ENCODE measurements at places on chromosomes 7 and 10.

GRCh38 chr10:11236234-11236633, 218.6 kb downstream of the CELF2 start:
- no peak for DNase-seq

DNA sequence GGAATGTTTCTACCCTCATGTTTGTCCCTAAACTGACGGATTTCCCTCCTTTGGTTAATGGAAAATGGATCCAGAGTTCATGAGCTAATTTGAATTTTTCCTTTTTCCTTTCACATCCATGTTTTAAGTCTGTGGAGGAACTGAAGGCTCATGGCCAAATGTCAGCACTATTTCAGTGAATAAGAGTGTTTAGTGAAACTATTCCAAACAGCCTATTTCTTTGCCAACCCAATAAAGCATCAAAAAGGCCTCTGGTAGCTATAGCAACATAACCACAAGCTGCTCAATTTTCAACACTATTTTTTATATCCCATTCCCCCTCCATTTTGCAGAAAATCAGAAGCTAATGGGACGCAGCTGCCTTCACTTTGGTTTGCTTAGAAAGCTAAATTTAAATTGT, 1454.1 kb downstream of the GATA3 start:
- DNase-seq: no peak

GRCh38 chr10:88428442-88428841, 154.7 kb downstream of the RNLS start:
- DNase-seq: no peak

GRCh38 chr7:24979470-24979862, 512 bp downstream of the OSBPL3 start:
- DNase-seq: peak; percentile 54

- DNase-seq: no peak
These were observed 77.0 kb upstream of the GSDME start for GRCh38 chr7:24834128-24834798.

DNA sequence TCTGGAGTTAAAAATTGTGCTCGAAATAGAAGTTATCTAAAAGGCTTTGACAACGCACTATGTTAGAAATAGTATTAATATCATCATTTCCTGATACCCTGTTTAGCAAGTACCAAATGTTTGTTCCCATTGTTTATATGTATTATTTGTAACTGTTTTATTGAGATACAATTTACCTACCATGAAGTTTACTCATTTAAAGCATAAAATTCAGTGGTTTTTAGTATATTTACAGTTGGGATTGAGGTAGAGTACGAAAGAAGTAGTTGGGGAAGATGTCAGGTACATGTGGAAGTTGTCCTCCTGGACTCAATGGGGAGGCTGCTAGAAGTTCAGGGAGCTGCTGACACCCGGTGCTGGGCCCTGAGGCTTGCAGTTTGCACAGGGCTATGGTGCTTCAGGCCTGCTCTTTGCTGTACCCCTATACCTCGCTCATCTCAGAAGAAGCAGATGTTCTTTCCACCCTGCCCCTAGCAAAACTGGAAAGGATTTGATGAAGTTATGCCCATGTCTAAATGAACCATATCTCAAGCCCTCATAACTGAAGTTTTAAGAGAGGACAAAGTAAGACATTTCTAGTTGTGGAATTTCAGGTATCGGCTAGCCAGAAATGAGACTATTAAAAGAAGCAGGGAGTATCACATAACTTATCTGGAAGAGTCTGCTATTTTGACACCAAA, 25.2 kb upstream of the WNT16 start:
- DNase-seq: no peak

- DNase-seq: no peak
These were observed 274.6 kb downstream of the ELFN1 start for GRCh38 chr7:1944619-1945210.

GRCh38 chr10:99631496-99631895, 11.3 kb upstream of the SLC25A28 start:
- DNase-seq: no peak

GRCh38 chr7:156577645-156578577, 62.7 kb upstream of the RNF32 start:
- no peak for DNase-seq

DNA sequence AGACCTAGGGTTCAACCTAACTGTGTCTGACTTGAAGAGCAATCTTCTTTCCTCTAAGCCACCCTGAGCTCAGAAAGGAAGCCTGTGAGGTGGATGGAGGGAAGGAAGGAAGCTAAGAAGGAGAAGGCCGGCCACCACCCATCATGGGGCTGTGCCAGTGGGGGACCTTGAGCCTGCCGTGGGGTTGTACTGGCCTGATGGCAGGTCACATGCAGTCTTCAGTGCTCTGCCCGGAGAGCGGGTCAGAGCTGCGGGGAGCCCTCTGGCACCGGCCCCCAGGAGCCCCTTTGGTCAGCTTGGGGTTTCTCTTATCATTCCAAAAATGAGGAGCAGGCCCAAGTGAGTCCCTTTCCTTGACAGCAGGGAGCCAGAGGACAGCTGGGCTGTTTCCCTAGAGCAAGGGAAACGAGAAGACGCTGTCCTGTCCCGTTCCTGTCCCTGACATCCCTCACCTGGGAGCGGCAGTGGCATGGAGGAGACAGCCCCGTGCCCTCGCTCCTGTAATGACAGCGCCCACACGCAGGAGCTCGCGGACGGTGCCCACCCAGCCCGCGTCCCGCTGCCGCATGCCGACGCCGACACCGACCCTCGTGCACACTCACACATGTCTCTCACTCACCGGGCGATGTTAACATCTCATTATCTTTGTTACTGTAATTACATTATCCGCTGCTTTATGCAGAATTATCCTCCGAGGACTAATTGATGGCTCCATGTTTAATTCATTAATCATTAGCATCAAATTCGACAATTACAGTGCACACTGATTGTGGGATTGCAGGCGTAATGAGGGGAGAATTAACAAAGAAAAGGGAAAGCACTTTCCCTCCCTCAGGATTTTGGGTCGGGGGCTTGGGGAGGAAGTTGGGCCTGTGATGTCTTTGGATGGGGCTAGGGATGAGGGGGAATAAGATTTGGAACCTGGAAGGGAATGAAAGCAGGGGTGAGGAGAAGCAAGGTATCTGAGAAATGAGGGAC, 31.3 kb downstream of the GBX1 start:
- no peak for DNase-seq

GRCh38 chr7:139131601-139132041, 22.1 kb upstream of the ZC3HAV1 start:
- no peak for DNase-seq

DNA sequence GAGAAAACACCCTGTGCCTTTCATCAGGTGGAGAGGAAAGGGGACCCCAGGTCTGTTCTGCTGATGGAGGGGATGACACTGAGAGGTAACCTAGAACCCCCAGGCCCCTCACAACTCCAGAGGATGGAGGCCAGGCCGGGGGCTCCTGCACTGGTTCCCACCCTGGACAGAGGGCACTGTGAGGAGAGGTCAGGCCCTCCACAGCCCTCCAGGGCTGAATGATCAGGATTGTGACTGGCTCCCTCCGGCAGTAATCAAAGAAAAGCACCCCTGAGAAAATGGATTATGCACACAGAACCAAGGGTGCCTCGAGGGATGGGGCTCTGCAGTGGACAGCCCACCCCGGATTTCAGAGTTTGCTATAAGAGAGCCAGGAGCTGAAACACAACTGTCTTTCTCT, 502.8 kb downstream of the TCERG1L start:
- DNase-seq: no peak

GRCh38 chr10:44065788-44066526, 318.9 kb downstream of the CXCL12 start:
- DNase-seq: no peak

DNA sequence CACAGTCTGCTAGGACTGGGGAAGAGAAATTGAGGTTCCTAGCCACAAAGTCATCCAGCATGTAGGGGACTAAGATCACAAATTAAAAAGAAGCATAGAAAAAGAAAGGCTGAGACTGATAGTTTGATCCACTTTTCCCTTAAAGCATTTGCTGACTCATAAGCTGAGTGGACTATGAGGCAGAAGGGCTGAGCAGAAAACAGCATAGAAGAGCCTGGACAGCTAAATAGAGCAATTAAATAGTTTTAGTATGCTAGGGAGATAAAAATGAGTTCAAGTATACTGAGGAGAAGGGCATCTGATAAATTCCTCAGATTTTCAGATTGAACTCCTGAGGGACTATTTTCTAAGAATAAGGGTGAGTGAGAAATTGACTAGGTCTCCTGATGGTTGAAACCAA, 155.9 kb upstream of the EGR2 start:
- DNase-seq: no peak

- DNase-seq: no peak
These were observed 58.7 kb upstream of the COL1A2 start for GRCh38 chr7:94336009-94336408.

DNA sequence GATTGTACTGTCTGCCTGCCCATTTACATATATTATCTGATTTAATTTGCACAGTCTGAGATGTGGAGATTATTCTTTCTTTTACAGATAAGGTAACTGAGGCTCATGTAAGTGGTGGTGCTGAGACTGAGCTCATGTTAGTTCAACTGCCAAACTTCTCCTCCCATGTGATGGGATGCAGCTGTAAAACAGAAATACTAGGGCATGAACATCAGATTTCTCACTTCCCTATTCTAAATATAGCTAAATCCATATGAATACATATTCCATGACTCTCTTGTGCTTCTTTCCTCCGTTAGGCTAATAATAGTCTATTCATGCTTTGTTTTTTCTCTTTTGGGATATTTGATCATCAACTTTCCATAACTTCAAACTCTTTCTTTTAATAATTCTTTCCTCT, 84.7 kb downstream of the PTPRZ1 start:
- no peak for DNase-seq

GRCh38 chr10:24168258-24169170, 40.4 kb upstream of the KIAA1217 start:
- DNase-seq: no peak
